KBM-7 (cell line): ENCODE measurements at places on chromosomes 11 and 22.

DNA sequence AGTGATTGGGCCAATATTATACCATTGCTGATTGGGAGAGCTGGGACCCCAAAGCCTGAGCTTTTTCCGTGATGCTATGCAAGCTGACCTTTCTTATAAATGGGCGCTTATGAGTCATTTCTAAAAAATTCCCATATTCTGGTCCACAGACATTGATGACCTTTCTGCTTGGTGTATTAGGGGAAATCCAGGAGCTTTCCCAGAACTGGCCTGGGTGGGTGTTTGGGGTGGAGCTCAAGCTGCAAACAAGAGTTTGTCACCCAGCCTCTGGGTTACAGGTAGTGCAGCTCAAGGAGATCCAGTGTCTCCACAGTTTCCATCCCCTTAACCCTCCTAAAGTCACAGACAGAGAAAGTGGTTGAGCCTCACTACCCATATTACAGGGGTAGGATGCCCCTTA lies 67.7 kb downstream of the CCDC81 start:
- no peak for DNase-seq

DNA sequence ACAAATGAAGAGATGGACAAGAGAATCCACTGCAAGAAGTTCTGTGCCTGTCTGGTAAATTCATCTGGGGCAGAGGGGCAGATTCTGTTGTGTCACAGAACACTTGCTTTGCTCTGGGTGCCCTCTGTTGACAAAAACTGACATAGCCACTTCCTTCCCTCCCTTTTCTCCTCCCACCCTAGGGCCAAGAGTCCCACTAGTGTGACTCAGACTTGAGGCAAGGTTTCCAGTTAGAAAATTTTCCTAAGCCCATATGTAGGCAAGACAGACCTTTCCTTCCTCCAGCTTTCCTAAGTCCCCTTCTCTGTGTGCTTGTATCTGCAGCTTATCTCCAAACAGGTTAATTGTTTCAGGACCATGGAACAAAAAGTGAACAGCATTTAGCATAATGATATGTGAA lies 106.8 kb downstream of the RBFOX2 start:
- DNase-seq = peak; percentile 83

- no peak for DNase-seq
These were observed 6.3 kb downstream of the DRD4 start for GRCh38 chr11:643366-643765.

DNA sequence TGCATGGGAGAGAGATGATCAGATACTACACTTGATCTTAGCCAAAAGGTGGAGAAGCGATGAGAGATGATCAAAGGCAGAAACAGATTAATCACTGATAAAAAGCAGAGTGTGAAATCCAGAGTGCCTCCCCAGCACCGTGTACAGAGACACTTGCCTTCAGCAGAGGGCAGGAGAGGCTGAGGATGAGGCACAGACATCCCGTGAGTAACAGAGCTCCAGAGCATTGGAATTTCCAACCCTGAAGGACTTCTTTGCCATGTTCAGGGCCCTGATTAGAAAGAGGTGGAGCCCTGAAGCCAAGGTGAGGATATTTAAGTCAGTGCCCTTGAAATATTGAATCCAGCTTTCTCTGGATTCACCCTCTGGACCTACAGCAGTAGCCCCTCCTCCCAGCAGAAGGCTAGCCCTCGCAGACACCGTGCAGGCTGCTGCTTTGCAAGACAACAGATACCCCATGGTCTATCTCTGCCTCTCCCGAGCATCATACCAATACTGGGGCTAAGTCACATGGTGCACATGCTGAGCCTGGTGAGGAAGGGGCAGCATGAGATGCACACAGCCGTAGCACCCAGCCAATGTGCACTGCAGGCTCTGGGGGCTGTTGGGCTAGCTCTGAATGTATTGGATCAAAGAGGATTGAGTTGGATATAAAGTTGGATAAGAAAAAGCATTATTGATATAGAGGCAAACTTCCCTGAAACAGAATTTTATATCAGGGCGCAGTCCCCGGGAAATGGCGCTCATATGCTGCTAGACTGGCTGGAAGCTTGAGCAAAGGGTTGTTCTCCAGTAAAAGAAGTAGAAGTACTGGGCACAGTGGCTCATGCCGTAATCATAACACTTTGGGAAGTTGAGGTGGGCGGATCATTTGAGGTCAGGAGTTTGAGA lies 200.3 kb upstream of the B3GAT1 start:
- DNase-seq = no peak

- no peak for DNase-seq
These were observed 116.4 kb downstream of the ZNF280B start for GRCh38 chr22:22392131-22392530.

- DNase-seq = no peak
These were observed 49.2 kb downstream of the SHISAL1 start for GRCh38 chr22:44263547-44263946.

DNA sequence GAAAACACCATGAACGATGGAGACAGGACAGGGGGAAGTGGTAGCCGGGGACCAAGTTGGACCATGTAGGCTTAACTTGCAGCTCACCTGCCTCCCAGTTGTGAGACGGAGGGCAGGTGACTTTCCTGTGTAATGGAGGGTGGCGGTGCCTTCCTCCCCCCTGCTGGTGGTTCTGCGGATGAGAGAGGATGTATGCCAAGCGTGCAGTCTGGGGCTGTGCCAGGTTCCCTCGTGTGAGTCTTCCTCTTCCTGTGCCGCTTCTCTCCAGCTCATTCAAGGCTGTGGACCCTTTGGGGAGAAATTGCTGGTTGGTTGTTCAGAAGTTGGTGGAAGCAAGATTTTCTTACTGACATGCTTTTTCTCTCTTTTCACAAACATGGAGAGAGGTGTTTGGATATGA lies 35.1 kb downstream of the MPPED1 start:
- DNase-seq = no peak
